ENCODE measurements at places on chromosomes 3 and 15.

DNA sequence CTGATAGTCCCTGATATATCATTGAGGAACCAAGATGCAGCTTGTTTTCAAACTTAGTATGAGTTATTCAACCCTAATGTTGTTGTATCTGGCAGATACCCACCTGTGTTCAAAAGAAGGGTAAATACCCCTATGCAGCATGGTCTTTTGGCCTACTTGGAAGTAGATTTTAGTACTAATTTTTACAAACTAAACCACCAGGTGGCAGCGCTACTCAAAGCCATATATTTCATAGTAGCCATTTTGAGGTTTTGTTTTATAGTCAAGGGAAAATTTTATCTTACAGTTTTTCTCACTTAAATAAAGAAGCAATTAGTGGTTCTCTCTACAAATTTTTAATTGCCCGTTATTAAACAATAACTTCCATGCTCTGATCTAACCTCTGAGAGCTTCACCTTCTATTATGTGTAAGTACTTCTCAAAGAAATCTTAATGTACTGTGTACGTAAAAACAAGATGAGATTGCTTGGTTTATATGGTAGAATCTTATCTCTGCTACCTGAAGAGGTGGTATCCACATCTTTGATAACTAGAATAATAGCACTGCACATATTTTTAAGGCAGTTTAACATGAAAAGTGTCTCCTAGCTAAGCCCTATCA, 31.5 kb upstream of the MLF1 start:
- DNase-seq = no peak

- DNase-seq = no peak
Observed at GRCh38 chr3:187274977-187275338, 16.6 kb downstream of the MASP1 start.

- DNase-seq = no peak
Observed at GRCh38 chr3:8052659-8053058, 449.0 kb upstream of the LMCD1 start.

DNA sequence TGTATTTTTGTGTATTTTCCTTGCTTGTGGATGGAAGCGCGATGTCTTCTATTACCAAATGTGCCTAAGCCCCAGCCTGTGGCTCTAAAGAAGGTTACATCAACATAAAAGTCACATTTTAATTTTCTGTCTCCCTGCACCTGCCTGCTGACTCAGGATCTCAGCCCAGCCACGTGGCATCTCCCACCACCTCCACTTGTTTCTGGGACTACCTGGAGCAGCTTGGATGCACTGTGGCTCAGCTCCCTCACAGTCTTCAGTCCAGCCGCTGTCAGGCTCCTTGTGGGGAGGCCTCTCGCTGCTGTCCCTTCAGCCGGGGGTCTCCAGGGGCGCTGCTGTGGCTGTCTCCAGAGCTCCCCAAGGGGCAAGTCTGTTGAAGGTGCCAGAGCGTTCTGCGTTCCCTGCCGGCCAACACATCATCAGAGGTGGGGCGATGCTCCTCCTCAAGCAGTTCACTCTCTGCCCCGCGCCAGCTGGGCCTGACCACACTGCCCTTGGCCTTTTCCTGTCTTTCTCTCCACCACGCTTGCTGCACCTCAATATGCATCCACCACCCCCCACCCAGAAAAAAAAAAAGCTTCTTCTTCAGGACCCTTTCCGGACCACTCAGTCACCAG, 47.7 kb upstream of the BDH1 start:
- no peak for DNase-seq

GRCh38 chr15:75309711-75310110, 26.2 kb upstream of the COMMD4 start:
- no peak for DNase-seq
